ENCODE measurements at places on chromosomes 5 and 9.

GRCh38 chr5:138438724-138439476 is at the start of gene REEP2:
Gene REEP2 (plus strand): TSS chr5:138439057. CDS start chr5:138439209, 152 bp downstream.
- DNase-seq: peak; percentile 62

GRCh38 chr5:174623433-174624019 is 100.9 kb upstream of the MSX2 start:
- no peak for DNase-seq

GRCh38 chr5:142097681-142098080 is 10.9 kb upstream of the NDFIP1 start:
- DNase-seq: no peak

GRCh38 chr9:12921621-12922020 is 146.8 kb downstream of the LURAP1L start:
- no peak for DNase-seq

- DNase-seq: no peak
Measured at GRCh38 chr5:5688925-5689310, 266.4 kb downstream of the ICE1 start.

- no peak for DNase-seq
Measured at GRCh38 chr5:176902911-176903664, 3.9 kb upstream of the HK3 start.

- no peak for DNase-seq
Measured at GRCh38 chr5:54803471-54804011, 181.9 kb downstream of the ESM1 start.

DNA sequence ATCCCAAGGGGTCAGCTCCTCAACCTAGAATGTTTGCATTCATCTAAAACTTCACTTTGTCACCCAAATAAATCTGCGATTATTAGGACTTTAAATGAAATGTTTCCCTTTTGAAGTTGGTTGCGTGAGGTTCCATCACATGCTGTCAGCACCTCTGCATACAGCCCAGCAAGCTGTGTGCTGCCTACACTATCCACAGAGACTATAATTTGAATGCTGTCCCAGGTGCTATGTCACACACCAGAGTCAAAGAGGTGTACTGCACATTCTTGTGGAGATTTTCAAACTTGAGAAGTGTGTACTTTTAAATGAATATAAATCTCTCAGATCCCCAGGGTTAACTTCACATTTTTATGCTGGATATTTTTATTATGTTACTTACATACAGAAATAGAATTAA is 19.3 kb upstream of the CKS2 start:
- DNase-seq: no peak

- DNase-seq: no peak
Measured at GRCh38 chr9:138114501-138115245, 237.1 kb downstream of the CACNA1B start.

GRCh38 chr5:151598984-151599383 is 7.9 kb upstream of the FAT2 start:
- DNase-seq: no peak

DNA sequence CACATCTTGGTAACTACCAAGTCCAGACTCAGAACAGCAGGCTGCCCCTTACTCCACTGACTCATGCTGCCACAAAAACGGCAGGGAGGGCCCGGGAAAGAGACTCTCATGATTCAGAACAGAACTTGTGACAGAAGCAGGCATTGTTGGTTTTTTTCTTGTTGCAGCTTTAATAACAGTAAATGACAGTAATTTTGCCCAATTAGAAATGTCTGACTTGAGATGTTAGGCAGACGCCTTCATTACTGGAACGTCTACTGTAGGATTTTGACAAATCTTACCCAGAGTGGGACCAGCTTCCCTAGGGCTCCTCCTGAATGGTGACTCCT is 77.9 kb downstream of the SEMA5A start:
- DNase-seq: no peak

DNA sequence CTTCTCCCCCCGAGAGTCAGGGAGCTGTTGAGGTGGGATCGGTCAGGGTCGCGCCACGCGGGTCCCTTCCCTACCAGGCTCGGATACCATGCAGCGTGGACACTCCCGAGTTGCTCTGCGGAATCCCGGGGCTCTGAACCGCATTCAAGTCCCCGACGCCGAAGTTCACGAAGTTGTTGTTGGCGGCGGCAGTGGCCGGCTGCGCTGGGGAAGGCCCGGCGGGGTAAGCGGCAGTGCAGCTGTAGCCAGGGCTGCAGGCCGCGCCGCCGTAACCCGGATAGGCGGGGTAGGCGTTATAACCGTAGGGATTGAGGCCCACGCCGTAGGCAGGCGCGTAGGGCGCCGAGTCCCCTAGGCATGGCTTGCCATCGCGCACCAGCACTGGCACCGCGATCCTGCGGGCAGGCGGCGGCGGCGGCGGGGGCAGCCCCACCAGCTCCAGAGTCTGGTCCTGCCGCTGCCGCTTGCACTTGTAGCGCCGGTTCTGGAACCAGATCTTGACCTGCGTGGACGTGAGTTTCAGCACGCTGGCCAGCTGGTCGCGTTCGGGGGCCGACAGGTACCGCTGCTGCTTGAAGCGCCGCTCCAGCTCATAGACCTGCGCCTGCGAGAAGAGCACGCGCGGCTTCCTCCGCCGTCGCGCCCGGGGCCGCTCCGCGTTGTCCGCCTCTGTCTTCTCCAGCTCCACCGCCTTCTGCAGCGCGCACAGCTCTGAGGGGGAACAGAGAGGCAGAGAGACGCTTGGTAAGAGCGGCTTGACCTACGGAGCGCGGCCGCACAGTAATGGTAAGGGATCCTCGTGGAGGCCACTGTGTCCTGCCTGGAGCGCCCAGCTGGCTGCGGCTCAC is 2.3 kb downstream of the NKX2-5 start:
- DNase-seq: no peak

DNA sequence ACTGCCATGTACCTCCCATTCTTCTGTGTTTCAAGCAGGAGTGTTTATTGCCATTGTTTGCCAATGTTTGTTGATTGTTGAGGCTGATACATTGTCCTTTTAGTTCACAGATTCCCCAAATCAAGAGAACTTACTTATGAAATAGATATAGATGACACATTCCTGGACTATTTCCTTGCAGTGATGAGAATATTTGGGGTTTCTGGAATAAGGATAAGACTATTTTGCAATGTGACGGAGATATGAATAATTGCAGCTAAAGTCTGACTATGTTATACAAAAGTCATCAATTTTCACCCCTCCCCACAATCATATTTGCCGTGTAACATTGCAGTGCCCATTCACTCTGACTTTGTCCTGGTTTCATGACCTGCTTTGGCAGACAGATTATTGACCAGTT is 460.8 kb downstream of the CDH10 start:
- DNase-seq: no peak

DNA sequence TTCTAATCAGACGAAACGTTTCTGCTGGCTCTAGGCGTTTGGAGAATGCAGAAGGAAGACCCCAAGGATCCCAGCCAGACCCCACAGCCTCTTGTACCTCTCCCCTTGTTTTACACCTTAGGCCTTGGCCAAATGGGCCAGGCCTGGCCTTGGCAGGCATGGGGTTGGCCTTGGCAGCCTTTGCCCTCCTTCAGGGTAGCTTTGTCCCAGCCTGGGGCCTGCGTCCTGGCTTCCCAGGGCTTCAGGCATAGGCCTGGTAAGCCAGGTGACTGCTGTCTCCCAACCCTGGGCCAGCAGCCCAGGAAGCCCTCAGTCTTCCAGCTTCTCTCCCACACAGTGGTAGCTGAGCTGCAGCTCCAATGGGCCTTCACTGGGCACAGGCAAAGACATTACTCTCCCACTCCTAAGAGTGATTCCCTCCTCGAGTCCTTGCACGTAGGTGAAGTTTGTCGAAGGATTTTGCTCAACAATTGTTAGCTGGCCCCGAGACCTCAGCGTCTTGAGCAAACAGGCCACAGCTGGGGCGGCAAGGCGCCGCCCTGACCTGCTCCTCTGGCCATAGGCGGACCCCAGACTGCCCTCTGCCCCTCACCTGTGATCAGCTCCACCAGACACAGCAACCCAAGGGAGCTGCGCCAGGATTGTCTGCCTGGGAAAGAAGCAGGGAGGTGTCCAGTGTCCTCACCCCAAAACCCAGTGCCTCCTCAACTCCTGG is 1.1 kb upstream of the PITX1 start:
- DNase-seq: no peak

DNA sequence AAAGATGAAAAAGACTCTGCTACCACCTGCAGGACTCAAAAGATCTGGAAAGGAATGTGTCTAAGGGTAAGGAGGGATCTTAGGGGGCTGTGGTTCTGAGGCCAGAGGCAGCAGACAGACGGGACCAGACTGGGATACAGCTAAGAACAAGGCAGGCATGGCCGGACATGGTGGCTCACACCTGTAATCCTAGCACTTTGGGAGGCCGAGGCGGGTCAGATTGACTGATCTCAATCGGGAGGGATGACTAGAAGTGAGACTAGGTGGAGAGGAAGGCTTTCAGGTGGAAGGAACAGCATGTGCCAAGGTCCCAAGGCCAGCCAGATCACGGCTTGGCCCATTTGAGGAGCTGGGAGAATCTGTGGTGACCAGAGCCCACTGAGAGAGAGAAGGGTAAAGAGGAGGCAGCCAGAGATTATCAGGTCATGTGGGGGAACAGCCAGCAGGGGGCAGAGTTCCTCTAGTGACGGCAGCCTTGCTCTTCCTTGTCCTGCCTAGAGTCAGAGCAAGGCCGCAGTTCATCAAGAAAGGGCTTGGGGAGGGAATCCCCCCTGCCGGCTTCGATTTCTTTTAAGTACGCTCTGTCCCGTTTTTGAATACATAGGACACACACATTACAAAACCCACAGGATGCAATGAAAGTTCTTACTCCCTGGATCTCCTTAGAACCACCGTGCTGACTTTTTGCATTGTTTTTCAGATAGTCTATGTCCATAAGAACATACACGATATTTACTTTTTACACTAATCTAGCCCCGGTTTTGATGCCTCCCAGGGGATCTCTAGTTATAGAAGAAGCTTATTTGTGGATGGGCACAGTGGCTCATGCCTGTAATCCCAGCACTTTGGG is 2.6 kb upstream of the OLFML2A start:
- DNase-seq: peak; percentile 50

- DNase-seq: no peak
Measured at GRCh38 chr5:157198277-157198986, 17.8 kb downstream of the ITK start.

GRCh38 chr9:88524911-88525310 is 10.1 kb upstream of the NXNL2 start:
- DNase-seq: no peak

- no peak for DNase-seq
Measured at GRCh38 chr9:131198041-131198715, 72.8 kb downstream of the NUP214 start.
